Neural crest cell (in vitro differentiated cells): ENCODE measurements at places on chromosomes 1 and 21. TPM values are rescaled to one million over a fixed set of nuclear protein-coding genes. Genes with fewer than 3 reads are reported as not detected.

PROX1 gene
- 14.3 and 17.5 TPM in 2 replicates for total RNA-seq

LCE2B gene
- not detected in 2 replicates for total RNA-seq

PRR9 gene
- not detected in 2 replicates for total RNA-seq

TGFBR3 gene
- 14.7 and 15.1 TPM in 2 replicates for total RNA-seq

GBP7 gene
- not detected in 2 replicates for total RNA-seq

ADAM30 gene
- not detected in 2 replicates for total RNA-seq

CCDC17 gene
- 1.9 and 2.4 TPM in 2 replicates for total RNA-seq

IFNLR1 gene
- total RNA-seq = 0.11 and 0.21 TPM in 2 replicates

HSPB7 gene
- total RNA-seq = not detected in 2 replicates

SMPDL3B gene
- not detected in 2 replicates for total RNA-seq

LAMB3 gene
- total RNA-seq = not detected in 2 replicates

PSMB2 gene
- total RNA-seq = 104 and 105 TPM in 2 replicates

SPATA17 gene
- 1.7 and 2.5 TPM in 2 replicates for total RNA-seq

L1TD1 gene
- total RNA-seq = 10.1 and 11.5 TPM in 2 replicates

ADAMTS4 gene
- 4.6 and 4.8 TPM in 2 replicates for total RNA-seq

NCMAP gene
- not detected in 2 replicates for total RNA-seq

KIF1B gene
- 113 and 116 TPM in 2 replicates for total RNA-seq

RASSF5 gene
- 1.2 and 1.4 TPM in 2 replicates for total RNA-seq

E2F2 gene
- 23.5 and 23.7 TPM in 2 replicates for total RNA-seq

CMPK1 gene
- 57.6 and 59.3 TPM in 2 replicates for total RNA-seq

CRP gene
- total RNA-seq = not detected in 2 replicates

CACHD1 gene
- 40.8 and 41.0 TPM in 2 replicates for total RNA-seq

BACE2 gene
- total RNA-seq = 16.9 and 17.4 TPM in 2 replicates

CSF3R gene
- total RNA-seq = not detected in 2 replicates

CFAP74 gene
- 0.12 and 0.32 TPM in 2 replicates for total RNA-seq

FMOD gene
- 0.35 and 0.39 TPM in 2 replicates for total RNA-seq

TRIM45 gene
- 13.3 and 16.6 TPM in 2 replicates for total RNA-seq

BARHL2 gene
- total RNA-seq = not detected in 2 replicates

CD1E gene
- not detected in 2 replicates for total RNA-seq

PGLYRP3 gene
- not detected in 2 replicates for total RNA-seq

ROR1 gene
- 10.8 and 11.0 TPM in 2 replicates for total RNA-seq

FYB2 gene
- total RNA-seq = not detected in 2 replicates

GUCA2B gene
- total RNA-seq = not detected in 2 replicates

OPRD1 gene
- 2.8 and 3.9 TPM in 2 replicates for total RNA-seq

AUNIP gene
- total RNA-seq = 13.6 and 15.2 TPM in 2 replicates

GATAD2B gene
- 49.7 and 52.5 TPM in 2 replicates for total RNA-seq

FAM72B gene
- total RNA-seq = 9.3 and 10.3 TPM in 2 replicates

GSTM1 gene
- total RNA-seq = 45.9 and 47.8 TPM in 2 replicates

SNX7 gene
- total RNA-seq = 17.5 TPM in 2 replicates

CHRM3 gene
- total RNA-seq = 2.3 and 2.7 TPM in 2 replicates

LCE1D gene
- not detected in 2 replicates for total RNA-seq

KISS1 gene
- total RNA-seq = not detected in 2 replicates

HES3 gene
- total RNA-seq = 23.6 and 25.2 TPM in 2 replicates

CTSS gene
- total RNA-seq = 0.16 and 0.41 TPM in 2 replicates

C1orf115 gene
- 0.75 and 0.77 TPM in 2 replicates for total RNA-seq

CRYAA gene
- total RNA-seq = not detected in 2 replicates

GFI1 gene
- total RNA-seq = 0.11 and 0.16 TPM in 2 replicates

RXFP4 gene
- total RNA-seq = not detected in 2 replicates

OVAAL gene
- total RNA-seq = not detected in 2 replicates
